T-helper 17 cell (primary cell): ENCODE measurements at places on chromosomes 1 and 21. TPM values are rescaled to one million over a fixed set of nuclear protein-coding genes. Genes with fewer than 3 reads are reported as not detected.

The CFAP74 gene
- not detected for total RNA-seq

DNA sequence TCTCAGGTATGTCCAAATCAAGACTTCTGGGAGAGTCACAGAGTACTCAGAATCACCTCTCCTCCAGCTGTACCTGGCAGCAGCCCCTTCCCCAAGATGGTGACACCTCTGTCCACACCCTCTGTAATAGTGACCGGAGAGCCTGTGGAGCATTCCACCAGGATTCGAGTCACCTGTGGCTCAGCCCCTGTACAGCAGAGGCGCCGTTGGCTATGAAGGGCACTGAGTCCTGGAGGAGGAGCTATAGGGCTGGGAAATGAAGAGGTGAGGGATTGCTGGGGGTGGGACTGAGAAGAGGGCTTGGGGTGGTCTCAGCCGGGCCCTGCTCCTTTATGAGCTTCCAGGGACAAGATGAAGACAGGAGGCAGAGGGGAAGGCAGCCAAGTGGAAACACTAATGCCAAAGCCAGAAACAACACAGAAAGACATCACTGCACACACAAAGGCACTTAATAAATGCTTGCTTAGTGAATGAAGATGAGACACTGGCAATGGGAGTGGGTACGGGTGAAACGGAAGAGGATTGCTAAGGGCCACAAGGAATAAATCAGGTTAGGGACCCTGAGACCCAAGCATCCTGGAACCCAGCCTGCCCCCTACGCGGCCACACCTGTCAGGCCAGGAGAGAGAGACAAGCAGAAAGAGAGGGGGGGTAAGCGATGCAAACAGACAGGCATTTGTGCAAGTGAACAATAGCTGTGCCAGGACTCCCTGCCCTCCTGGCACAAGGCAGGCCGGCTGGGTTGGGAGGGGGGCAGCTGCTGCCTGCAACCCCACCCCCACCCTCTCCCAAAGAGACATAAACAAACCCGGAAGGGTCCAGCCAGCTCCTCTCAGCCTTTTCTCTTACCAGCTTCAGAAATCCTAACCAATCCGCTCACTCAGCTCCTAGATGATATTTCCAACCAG lies 3.9 kb downstream of the ARHGEF2 start:
- H3K4me3 ChIP-seq = peak overlapping the region; percentile 99
- no peaks in the 10 kb centered on the region for H3K27me3 ChIP-seq
- H3K4me1 ChIP-seq = peaks cover 78% of the 10 kb centered on the region
- peaks cover 17% of the 10 kb centered on the region for H3K36me3 ChIP-seq

The MPL gene
- 0.94 TPM for total RNA-seq

GRCh38 chr1:116825720-116826438 lies 71.6 kb downstream of the CD2 start:
- no peak for DNase-seq
- H3K27ac ChIP-seq = peak overlapping the region; percentile 80
- H3K27me3 ChIP-seq = no peaks in the 10 kb centered on the region
- no peak overlapping the region for H3K4me3 ChIP-seq

DNA sequence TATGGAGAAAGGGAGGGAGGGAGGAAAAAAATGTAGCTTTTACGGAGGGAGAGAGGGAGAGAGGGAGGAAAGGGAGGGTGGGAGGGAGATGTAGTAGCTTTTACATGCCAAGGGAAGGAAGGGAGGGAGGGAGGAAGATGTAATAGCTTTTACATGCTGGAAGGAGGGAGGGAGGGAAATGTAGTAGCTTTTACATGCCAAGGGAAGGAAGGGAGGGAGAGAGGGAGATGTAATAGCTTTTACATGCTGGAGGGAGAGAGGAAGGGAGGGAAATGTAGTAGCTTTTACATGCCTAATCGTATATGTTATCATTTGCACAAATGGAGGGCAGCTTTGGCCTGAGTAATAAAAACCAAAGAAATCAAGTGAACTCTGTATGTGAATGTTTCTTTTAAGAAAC lies 35.6 kb downstream of the EEIG2 start:
- no peaks in the 10 kb centered on the region for H3K36me3 ChIP-seq
- DNase-seq = no peak
- H3K4me3 ChIP-seq = peak overlapping the region; percentile 57
- peak overlapping the region; percentile 51 for H3K27ac ChIP-seq
- no peaks in the 10 kb centered on the region for H3K27me3 ChIP-seq

GRCh38 chr21:38243732-38244406 lies 12.9 kb upstream of the KCNJ15 start:
- peaks cover 16% of the 10 kb centered on the region for H3K27me3 ChIP-seq
- peak overlapping the region; percentile 51 for H3K27ac ChIP-seq
- no peak for DNase-seq
- no peak overlapping the region for H3K4me3 ChIP-seq
- H3K4me1 ChIP-seq = peaks cover 5% of the 10 kb centered on the region

DNA sequence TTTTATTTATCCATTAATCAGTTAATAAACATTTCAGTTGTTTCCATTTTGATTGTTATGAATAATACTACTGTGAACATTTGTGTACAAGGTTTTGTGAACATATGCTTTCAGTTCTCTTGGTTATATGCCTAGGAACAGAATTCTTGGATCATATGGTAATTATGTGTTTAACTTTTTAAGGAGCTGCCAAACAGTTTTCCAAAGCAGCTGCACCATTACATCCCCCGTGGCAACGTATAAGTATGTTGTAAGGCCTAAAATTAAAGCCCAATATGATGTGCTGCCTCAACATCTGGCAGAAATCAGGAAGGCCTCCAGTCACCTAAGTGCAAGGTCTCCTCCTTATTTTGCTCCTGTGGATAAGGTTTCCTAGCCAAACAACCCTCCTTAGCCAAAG lies 235.6 kb upstream of the CACYBP start:
- no peak overlapping the region for H3K4me3 ChIP-seq
- DNase-seq = no peak
- H3K4me1 ChIP-seq = peaks cover 11% of the 10 kb centered on the region
- H3K36me3 ChIP-seq = peaks cover 2% of the 10 kb centered on the region
- no peaks in the 10 kb centered on the region for H3K27me3 ChIP-seq

DNA sequence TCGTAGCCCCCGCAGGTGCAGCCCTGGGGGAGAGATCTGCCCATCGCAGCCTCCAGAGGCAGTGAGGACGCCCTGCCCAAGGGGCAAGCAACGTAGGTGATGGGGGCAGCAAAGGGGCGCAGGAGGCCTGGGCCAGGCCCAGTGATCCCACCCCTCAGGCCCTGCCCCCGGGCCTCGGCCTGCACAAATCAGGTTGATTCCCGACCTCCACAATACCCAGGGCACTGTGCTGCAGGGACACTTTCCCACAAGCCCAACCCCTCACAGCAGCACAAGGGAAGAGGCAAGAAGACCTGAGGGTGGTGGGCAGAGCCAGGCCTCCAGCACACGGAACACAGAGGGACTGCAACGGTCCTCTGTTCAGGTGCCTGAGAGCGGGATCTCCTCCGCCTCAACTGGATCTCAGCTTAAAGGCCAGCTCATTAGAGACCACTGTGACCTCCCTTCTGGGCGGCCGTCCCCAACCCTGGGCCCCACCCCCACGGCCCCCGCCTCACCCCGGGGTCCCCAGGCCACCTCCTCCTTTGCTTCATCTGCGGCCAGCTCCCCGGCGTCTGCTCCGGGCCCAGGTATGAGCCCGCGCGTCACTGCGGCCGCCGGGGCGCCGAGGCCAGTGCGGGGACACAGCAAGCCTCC lies 812 bp upstream of the ARF1 start:
- no peaks in the 10 kb centered on the region for H3K36me3 ChIP-seq
- H3K27me3 ChIP-seq = no peaks in the 10 kb centered on the region
- H3K4me3 ChIP-seq = peak overlapping the region; percentile 95
- peaks cover 45% of the 10 kb centered on the region for H3K4me1 ChIP-seq
- peak overlapping the region; percentile 94 for H3K27ac ChIP-seq

DNA sequence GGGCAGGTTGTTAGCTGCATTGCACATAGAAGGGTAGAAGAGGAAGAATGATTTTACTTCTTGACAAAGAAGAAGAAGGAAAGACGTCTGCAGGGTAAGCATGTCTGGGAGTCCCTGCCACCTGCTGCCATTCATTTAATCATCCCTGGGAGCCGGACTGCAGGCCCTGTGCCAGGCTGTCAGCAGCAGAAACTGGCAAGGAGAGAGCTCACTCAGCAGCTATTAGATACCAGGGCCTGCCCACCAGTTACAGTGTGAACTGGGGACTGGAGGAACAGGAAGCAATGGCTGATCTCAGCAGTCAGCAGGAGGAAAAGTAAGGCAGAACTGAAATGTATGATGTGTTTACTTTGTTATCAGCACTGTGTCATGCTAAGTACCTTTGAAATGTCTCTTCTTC lies 75.7 kb upstream of the C1orf87 start:
- peaks cover 33% of the 10 kb centered on the region for H3K27me3 ChIP-seq
- H3K36me3 ChIP-seq = no peaks in the 10 kb centered on the region
- no peak for DNase-seq
- no peak overlapping the region for H3K4me3 ChIP-seq

DNA sequence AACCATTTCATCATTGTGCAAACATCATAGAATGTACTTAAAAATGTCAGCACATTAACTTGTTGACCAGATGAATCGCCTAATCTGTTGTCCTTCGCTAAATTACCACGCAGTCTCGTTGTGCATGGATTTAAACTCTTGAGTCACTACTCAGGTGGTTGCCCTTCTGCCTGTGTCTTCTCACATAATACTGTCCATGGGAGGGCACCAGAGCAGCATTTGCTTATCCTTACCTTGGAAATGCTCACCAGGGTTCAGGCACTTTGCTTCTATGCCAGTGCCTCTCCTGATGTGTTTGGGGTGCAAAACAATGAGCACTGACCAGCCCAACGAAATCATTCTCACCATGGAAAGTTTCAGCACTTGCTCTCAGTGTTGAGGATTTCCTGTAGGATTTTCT lies 559.9 kb downstream of the RWDD3 start:
- H3K36me3 ChIP-seq = no peaks in the 10 kb centered on the region
- H3K4me1 ChIP-seq = no peaks in the 10 kb centered on the region
- H3K27me3 ChIP-seq = no peaks in the 10 kb centered on the region
- H3K27ac ChIP-seq = no peak overlapping the region
- DNase-seq = no peak

GRCh38 chr1:145983960-145984830 lies 12.2 kb downstream of the TXNIP start:
- peak overlapping the region; percentile 61 for H3K4me3 ChIP-seq
- H3K27me3 ChIP-seq = no peaks in the 10 kb centered on the region
- no peak for DNase-seq
- H3K27ac ChIP-seq = no peak overlapping the region
- peaks cover 58% of the 10 kb centered on the region for H3K4me1 ChIP-seq

DNA sequence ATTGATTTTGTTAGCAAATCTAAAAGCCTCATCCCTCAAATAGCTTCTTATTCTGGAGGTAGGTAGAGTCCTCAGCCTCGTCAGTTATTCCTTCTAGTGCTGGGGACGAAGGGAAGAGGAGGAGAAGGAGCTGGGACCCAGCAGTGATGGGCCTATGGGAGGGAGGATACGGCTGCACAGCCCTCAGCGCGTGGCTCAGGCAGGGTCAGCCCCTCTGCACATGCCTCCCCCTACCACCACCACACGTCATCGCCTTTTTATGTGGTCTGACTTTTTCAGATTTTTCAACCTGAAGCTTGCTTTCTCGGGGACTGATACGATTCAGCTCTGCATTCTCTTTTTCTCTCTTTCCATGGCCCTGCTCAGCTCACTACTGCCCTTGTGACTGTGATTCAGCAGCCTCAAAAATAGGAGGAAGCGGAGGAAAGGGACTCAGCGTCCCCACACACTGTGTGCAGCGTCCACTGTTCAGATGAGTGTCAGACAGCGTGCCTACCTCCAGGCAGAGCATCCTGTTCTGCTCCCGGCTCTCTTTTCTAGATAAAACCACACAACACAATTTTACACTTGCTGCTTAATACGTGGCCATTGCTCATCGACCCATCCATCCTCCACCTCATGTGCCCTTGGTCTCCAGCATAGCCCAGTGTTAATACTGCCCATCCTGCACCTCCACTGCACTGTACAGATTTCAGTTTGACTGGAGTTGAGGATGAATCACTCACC lies 827 bp downstream of the OR2B11 start:
- no peak overlapping the region for H3K27ac ChIP-seq
- peaks cover 7% of the 10 kb centered on the region for H3K4me1 ChIP-seq

DNA sequence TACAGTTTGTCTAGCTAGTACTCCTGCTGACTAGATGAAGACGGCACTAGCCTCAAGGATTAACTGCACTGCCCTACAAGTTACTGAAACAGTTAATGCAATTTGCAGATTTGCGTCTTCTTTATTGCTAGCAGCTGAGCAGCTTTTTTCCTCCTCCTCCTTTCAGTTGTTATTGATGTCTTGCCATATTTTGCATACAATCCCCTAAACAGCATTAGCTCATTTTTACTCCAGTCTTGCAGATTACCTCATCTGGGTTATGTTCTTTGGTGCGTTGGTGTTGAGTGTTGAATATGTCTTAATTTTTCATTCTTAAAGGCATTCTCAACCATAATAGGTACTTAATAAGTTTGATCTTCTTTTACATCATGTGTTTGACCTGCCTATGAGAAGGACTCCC lies 363.4 kb upstream of the LYPLAL1 start:
- no peak overlapping the region for H3K4me3 ChIP-seq
- no peaks in the 10 kb centered on the region for H3K4me1 ChIP-seq
- H3K27ac ChIP-seq = no peak overlapping the region
- no peaks in the 10 kb centered on the region for H3K36me3 ChIP-seq
- no peak for DNase-seq

GRCh38 chr1:170149241-170149640 lies 3.5 kb downstream of the NTMT2 start:
- H3K27me3 ChIP-seq = no peaks in the 10 kb centered on the region
- H3K36me3 ChIP-seq = no peaks in the 10 kb centered on the region
- DNase-seq = no peak
- no peaks in the 10 kb centered on the region for H3K4me1 ChIP-seq
- no peak overlapping the region for H3K4me3 ChIP-seq
- no peak overlapping the region for H3K27ac ChIP-seq

DNA sequence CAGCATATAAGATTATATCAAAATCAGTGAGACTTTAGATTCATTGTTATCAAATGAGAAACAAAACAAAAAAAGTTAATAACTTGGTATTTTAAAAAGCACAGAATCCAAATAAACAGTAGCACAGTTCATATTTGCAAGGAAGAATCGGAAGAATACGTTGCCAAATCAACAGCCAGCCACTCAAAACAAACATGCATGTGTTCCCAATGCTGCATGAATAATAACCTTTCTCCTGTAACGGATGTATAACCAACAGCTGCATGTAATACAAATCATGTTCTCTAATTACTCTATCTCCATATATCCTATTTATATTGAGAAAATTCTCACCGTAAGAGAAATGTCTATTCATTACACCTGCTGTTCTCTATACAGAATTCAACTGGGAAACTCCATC lies 98.9 kb upstream of the FOXD3 start:
- H3K36me3 ChIP-seq = no peaks in the 10 kb centered on the region
- H3K27me3 ChIP-seq = peaks cover 21% of the 10 kb centered on the region
- H3K27ac ChIP-seq = no peak overlapping the region
- no peak overlapping the region for H3K4me3 ChIP-seq

- H3K27ac ChIP-seq = no peak overlapping the region
- H3K4me1 ChIP-seq = peaks cover 3% of the 10 kb centered on the region
- peaks cover 72% of the 10 kb centered on the region for H3K27me3 ChIP-seq
- DNase-seq = no peak
- H3K4me3 ChIP-seq = no peak overlapping the region
Measured at GRCh38 chr1:29851691-29852090, 615.4 kb downstream of the PTPRU start.
